Stimulated activated CD4-positive, alpha-beta T cell treated with anti-CD3 and anti-CD28 coated beads, Interleukin-4, amount 100 ng/mL, for 4 hours (primary cell): ENCODE measurements at places on chromosomes 6 and 20.

GRCh38 chr6:123117145-123117908 is 121.3 kb downstream of the CLVS2 start:
- no peak for DNase-seq

- DNase-seq: no peak
Measured at GRCh38 chr6:165769884-165770283, 106.8 kb upstream of the PDE10A start.

DNA sequence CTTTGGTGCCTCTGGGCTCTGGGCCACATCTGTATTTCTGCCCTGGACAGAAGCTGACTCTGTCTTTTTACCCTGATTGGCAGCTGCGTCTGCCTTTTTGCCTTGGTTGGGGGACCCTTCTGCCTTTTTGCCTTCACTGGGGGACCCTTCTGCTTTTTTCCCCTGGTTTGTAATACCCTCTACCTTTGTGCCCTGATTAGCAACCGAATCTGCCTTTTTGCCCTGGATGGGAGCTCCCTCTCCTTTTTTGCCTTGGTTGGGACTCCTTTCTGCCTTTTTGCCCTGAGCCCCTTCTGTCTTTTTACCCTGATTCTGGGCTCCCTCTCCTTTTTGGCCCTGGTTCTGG is 23.4 kb downstream of the RRBP1 start:
- no peak for DNase-seq

- DNase-seq: no peak
Measured at GRCh38 chr20:53975761-53976160, 94.6 kb downstream of the BCAS1 start.

DNA sequence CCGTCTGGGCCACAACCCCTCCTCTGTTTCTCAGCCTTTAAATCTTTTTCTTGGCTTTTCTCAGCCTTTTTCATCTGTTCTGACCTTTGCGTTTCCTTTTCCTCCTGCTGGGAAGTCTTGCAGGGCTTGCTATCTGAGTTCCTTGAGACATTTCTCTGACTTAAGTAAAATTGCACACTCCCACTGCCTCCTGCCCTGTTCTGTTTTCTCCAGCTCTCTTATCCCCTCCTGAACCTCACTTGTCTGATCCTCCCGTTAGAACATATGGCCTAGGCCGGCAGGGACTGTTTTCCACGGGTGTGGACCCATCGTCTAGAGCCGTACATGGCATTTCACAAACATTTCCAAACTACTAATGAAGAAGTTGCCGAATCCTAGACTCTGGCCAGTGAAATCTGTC is 63.0 kb downstream of the ARID1B start:
- no peak for DNase-seq

DNA sequence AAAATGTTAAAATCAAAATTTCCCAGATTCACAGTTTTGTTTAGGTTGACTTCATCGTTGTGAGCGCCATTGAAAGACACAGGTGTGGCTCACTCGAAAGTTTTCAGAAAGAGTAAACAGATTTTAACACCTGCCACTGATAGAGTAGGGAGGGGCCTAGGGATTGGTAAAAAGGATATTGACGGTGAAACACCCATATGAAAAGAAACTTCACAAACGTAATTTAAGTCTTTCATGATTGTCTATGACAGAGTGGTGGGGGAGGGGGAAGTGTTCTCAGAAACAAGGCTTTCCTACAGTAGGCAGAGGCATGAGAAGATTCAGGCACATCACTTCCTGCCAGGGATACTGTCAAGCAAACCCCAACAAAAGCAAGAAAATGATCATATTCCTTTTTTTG is 101.4 kb downstream of the PERP start:
- no peak for DNase-seq

DNA sequence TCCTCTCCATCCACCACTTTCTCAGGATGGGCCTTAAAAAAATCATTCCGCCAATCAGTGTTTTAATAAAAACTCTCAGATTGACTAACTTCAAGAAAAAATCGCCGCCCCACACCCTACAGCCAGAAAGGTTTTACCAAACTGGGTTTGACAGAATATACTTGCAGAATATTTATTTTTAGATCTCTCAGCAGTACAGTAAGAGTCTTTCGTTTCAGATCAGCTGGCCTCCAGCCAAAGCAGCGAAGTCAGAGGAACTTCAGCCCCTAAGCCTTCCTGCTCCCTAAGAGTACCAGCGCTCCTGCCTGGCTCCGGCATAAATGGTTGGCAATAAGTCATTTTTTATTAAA is 24.7 kb downstream of the TBC1D7 start:
- DNase-seq: no peak

GRCh38 chr6:104462811-104463599 is 396.7 kb downstream of the HACE1 start:
- DNase-seq: no peak

DNA sequence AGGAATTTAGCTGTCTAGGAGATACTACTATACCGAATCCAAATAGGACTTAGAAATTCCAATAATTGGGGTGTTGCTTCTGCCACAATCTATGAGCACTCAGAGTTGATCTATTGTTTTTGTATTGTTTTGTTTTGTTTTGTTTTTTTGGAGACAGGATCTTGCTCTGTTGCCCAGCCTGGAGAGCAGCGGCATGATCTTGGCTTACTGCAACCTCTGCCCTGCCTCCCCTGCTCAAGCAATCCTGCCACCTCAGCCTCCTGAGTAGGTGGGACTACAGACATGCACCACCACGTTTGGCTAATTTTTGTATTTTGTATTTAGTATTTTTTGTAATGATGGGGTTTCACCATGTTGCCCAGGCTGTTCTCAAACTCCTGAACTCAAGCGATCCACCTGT is 7.4 kb downstream of the ACSS2 start:
- no peak for DNase-seq

- no peak for DNase-seq
Measured at GRCh38 chr6:45966797-45967196, 48.9 kb downstream of the CLIC5 start.

DNA sequence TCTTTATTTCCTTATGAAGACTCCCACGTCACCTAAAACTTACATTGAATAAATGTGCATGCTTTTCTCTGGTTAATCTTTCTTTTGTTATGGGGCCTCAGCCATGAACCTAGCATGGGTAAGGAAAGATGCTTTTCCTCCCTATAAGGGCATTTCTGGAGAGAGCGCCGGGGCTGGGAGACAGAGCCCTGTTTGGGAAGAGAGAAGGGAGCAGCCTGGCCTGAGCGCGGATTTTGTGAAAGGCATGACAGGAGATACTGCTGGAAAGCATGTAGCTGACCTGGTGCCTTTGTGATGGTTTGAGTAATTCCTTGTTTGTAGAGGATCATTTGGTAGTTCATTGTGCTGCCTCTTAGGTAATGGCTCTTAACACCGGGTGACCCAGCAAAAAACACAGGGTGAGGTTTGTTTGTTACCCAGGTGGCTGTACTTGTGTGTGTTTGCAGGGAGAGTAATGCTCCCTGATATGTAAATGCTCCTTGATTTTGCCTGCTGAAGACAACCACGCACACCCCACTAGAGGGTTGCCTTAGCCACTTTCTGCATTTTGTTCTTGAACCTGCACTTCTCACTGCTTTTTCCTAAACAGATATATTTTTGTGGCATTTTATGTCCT is 59.2 kb downstream of the ANKRD6 start:
- DNase-seq: no peak
